ENCODE measurements at places on chromosomes 6 and 20. TPM values are rescaled to one million over a fixed set of nuclear protein-coding genes. Genes with fewer than 3 reads are reported as not detected.

Gene LY6G6F
- not detected for total RNA-seq

Gene HBS1L
- 83.0 TPM for total RNA-seq

Gene ECT2L
- 0.49 TPM for total RNA-seq

Gene VSTM2L
- 1.6 TPM for total RNA-seq

Gene OR12D2
- not detected for total RNA-seq

Gene HTR1B
- total RNA-seq = 0.62 TPM

Gene KCNQ2
- not detected for total RNA-seq

Gene NRN1
- total RNA-seq = 90.1 TPM

Gene MED20
- total RNA-seq = 14.6 TPM

Gene OTOR
- not detected for total RNA-seq

Gene DEFB121
- not detected for total RNA-seq

Gene PSMB8
- total RNA-seq = 39.3 TPM

Gene KIF25
- total RNA-seq = 1.6 TPM

Gene TINAG
- 0.31 TPM for total RNA-seq

Gene KIFC1
- total RNA-seq = 1.5 TPM

Gene C20orf202
- total RNA-seq = 0.80 TPM

Gene PIM1
- total RNA-seq = 50.9 TPM

Gene HCK
- total RNA-seq = 24.0 TPM

Gene PROCR
- 24.0 TPM for total RNA-seq

Gene PRRT1
- total RNA-seq = 6.1 TPM

Gene HDDC2
- 58.4 TPM for total RNA-seq

Gene PCSK2
- total RNA-seq = 18.3 TPM

Gene C6orf132
- total RNA-seq = 2.6 TPM

Gene DACT2
- total RNA-seq = 1.9 TPM

Gene REPS1
- 46.7 TPM for total RNA-seq

Gene ULBP1
- total RNA-seq = not detected

Gene PBOV1
- total RNA-seq = not detected

Gene MYB
- total RNA-seq = 0.22 TPM

Gene SPINT4
- total RNA-seq = not detected

Gene ARFRP1
- total RNA-seq = 49.1 TPM

Gene VARS1
- 42.3 TPM for total RNA-seq

Gene STK35
- 10.2 TPM for total RNA-seq

Gene HEY2
- total RNA-seq = 4.3 TPM

Gene SLC35D3
- not detected for total RNA-seq

Gene MYH7B
- total RNA-seq = 5.6 TPM

Gene EEF1A2
- 0.45 TPM for total RNA-seq

Gene MUC21
- total RNA-seq = 0.18 TPM

Gene SCGN
- total RNA-seq = not detected

Gene VGLL2
- not detected for total RNA-seq

Gene PAX1
- 0.27 TPM for total RNA-seq

Gene SLC25A27
- total RNA-seq = 49.0 TPM

Gene LSM2
- 30.1 TPM for total RNA-seq

All from sciatic nerve (tissue), 2 donors.